Pancreas (tissue), 10 donors: ENCODE measurements at places on chromosomes 2 and 18. TPM values are rescaled to one million over a fixed set of nuclear protein-coding genes. Genes with fewer than 3 reads are reported as not detected.

DNA sequence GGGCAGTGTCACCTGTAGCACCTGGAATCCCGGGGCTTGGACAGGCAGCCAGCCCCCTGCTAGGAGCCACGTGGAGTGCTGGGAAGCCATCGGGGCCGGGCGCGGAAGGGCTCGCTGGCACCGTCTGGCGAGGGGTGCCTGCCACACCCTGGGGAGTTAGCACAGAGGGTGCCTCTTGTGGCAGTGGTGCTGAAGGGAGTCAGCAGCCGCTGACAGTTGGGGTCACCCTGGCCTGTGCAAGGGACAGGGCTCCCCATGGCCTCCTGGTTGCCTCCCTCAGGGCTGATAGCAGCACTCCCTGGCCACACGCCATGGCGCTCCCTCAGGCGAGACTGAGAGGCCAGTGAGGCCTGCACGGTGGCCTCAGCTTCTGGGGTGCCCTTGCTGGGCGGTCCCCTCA, 13.9 kb upstream of the D2HGDH start:
- no peak for DNase-seq

EML4 gene
- polyA plus RNA-seq: 12.5 TPM

DNA sequence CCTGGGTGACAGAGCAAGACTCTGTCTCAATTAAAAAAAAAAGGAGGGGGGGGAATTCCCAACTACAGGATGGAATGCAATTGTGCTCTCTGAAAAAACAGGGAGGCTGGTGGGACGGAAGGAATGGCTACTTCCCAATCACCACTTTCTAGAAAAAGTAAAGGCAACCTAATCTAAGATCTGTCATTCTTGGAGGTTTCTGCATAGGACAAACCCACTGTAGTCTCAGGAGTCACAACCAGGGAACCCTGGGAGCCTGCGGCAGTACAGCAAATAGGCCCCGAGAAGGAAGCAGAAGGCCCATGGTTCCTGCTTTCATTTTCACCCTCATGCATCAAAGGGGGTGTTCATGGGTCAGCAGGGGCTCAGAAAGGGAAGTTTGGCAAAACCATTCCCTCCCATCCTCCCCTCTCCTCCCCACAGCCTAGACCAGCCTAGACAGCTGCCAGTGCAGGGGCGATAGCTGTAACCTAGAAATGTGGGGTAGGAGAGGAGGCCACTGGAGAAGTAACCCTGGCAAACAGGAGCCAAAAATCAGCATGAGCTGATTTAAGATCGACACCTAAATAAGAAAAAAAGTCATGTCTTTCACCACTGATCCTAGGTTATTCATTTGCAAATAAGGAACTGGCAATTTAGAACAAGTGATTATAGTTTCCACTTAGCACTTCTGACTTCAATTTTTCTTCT, 48.0 kb downstream of the TRABD2A start:
- no peak for DNase-seq

DNA sequence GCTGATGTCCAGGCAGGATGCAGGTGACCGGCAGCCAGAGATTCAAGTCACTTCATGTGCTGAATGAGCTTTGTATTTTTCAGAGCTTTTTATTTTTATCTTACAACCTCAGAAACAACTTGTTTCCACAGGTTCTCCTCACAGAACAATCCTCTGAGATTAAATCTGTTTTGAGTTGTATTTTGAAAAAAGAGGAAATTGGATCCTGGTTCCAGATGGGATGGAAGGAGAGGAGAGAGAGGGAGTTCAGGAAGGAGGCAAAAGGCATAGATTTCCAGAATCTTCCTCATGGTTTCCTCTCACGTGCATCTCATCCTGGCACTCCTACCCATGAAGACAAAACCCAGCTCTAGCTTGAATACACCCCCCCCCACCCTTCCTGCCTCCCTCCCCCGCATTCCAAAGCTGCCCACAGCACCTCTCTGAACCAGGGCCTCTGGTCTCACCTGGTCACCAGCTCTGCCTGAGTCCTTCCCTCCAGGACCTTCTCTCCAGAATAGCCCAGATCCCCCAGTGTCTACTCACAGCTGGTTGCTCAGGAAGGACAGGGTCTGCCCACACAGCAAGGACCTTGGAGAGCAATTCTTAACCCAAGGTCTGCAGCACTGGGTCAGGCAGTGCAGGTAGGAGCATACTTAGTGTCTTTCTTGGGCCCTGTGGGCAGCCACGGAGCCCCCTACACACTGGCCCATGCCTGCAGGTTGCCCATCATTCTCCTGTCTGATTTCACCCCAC, 104.7 kb downstream of the ZFP36L2 start:
- no peak for DNase-seq

- DNase-seq: no peak
These were observed 32.4 kb downstream of the AP1S3 start for GRCh38 chr2:223805008-223805407.

DNA sequence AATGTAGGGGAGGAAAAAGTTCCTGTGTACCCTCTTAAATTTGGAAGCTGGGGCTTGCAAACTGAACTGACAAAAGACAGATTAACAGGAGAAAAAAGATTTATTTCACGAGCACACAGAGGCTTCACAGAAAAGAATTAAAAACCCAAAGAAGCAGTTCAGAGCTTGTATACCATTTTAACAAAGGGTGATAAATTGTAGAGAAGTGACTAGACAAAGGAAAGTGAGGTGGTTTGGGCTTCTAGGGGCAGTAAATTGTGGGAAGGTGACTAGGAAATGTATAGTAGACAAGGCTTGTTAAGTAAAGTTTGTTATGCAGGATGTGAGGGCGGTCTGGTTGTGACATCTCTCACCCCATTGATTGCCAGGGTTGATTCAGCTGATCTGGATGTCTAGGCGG, 53.5 kb upstream of the ZDBF2 start:
- no peak for DNase-seq

- no peak for DNase-seq
These were observed 109.1 kb downstream of the PLEKHA3 start for GRCh38 chr2:178589335-178589734.

DNA sequence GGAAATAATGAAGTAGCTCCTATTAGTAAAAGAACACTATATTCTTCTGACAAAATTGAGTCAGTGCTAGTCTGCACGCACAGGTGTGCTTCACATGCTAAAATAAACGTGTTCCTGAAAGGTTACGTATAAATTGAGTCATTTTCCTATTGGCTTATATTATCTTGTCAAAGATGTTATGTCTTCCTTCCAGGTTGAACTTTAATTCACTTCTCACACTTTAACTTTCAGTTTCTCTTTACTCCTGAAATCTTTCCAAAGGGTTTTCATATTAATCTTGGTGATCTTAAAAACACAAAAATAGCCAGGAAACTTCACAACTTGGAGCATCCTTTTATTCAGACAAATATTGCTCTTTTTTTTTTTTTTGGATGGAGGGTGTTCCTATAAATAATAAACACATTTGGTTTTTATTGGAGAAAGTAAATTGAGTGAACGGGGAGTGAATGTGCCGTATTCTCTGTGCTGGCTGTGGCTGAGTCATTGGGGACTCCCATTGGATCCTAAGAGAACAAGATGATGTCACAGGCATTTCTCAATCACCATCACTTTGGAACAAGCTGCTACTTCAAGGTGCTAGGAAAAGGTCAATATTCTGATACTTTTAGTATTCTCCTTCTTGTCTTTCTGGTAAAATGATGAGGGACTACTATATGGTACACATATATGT, 150.2 kb upstream of the SPATS2L start:
- no peak for DNase-seq

DNA sequence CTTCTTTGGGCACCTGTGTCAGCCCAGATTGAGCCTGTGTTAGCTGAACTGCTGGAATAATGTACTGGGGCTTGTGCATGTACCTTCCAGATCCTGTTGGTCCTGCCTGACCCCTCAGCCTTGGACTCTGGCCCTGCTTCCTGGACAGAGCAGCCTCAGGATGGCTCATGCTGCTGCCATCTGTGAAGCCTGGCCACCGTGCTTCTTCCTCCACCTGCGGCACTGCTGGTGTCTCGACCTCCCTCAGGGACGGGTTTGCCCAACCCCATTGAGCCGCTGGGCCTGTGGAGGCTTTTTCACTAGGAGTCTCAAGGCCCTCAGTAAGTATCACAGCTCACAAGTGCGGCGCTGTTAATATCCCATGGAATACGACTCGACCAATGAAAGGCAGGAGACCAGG, 342.7 kb downstream of the TGIF1 start:
- DNase-seq: no peak

DNA sequence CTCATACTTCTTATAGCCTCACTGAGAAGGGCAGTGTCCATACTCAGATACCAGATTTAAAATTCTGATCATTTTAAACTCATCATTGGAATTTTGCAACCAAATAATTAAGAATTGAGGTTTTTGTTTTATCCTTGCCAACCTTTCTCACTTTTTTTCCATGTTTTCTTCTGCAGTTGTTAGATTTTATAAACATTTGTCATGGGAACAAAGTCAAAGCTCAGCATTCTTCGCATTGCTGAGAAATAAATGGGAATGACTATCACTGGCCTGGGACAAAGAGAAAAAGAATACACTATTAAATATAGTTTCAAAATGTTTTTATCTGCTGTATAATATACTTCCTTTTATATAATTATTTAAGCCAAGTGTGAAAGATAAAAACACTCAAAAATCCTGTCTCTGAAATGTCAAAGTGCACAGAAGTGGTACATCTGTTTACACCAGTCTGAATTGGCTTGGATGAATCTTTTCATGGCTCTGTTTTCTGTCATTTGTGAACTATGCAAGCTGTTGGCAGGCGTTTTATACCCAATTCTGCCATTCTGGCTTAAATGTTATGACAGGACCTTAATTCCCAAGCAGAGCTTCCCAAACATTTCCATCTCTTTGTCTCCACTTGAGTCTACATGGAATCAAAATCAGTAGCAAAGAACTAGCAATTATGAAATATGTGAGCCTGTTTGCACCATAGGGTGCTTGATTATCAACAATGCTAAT, 249.3 kb upstream of the SYT4 start:
- no peak for DNase-seq

KHK gene
- polyA plus RNA-seq: 16.2 TPM

DNA sequence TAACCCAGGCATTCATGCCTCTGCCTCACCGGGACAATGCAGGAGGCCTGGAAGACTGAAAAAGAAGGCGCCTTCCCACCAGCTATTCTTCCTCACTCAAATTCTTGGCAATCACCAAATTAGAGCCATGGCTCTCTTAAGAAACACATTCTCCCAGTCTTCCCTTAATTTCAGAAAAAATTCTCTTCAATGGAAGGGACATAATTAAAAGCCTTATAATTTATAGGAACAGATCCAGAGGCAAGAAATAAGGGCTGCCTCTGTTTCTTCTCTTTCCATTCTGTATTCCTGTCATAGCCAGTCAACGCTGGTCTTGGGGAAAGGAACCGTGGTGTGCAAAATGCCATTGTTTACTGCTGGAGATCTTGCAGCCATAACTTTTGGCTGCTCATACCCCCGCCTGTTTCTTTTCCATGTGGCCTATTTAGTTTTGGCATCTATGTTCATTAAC, 32.8 kb downstream of the DTNA start:
- no peak for DNase-seq
